ENCODE measurements at places on chromosomes 4 and X.

DNA sequence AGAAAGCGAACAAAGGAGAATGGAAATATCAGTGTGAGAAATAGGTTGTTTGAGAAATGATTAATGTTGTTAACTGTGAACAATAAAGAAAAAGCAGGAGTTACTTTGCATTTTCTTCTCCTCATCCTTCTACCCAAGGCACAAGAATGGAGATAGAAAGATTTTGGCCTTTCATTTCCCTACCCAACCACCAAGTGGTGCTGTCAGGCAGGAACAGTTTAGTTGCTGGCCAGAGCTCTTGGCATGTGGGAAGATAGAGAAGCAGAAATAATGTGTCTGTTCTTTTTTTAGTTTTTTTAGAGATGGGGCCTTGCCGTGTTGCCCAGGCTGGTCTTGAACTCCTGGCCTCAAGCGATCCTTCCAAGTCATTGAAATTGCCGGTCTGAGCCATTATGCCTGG lies 12.8 kb downstream of the HOPX start:
- DNase-seq, result no peak

GRCh38 chr4:75718529-75718928 lies 5.8 kb upstream of the USO1 start:
- no peak for DNase-seq

- DNase-seq, result no peak
Observed at GRCh38 chr4:181517491-181517890, 725.7 kb upstream of the TENM3 start.

- no peak for DNase-seq
Observed at GRCh38 chrX:44332437-44332836, 11.0 kb downstream of the EFHC2 start.

DNA sequence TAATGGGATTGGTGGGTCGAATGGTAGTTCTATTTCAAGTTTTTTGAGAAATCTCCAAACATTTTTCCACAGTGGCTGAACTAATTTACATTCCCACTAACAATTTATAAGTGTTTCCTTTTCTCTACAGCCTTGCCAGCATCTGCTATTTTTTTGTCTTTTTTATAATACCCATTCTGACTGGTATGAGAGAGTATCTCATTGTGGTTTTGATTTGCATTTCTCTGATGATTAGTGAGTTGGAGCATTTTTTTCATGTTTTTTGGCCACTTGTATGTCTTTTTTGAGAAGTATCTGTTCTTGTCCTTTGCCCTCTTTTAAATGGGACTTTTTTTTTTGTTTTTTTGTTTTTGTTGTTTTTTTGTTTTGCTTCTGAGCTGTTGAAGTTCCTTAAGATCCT lies 200.0 kb upstream of the GK2 start:
- no peak for DNase-seq

DNA sequence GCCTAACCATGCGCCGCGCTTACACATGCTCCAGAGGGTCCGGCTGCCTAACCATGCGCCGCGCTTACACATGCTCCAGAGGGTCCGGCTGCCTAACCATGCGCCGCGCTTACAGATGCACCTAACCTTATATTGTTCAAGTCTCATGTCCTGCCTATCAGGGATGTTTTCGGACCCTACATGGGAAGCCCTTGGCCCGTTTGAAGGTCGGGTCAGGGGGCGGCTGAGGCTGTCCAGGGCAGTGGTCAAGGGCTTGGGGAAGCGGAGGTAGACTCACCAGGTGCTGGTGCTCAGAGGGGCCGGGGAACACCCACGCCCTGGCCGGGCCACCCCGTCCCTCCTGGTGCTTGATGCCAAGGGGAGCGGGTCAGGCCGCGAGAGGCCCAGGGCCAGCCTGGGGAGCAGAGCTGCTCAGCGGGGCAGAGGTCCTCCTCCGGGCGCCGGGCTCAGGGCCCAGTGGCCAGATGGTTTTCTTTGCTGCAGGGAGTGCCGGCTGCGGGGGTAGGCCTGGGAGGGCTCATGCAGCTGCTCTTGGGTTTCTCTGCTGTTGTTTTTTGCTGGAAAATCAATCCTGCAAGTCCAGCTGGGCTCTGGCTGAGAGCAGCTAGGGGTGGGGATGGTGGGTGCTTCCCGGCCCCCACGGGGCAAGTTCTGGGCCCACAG lies 35.4 kb upstream of the SPON2 start:
- DNase-seq, result peak; percentile 79

- no peak for DNase-seq
Observed at GRCh38 chr4:94834501-94834900, 76.7 kb downstream of the BMPR1B start.

- no peak for DNase-seq
Observed at GRCh38 chr4:62548108-62548524, 1348.0 kb downstream of the ADGRL3 start.

DNA sequence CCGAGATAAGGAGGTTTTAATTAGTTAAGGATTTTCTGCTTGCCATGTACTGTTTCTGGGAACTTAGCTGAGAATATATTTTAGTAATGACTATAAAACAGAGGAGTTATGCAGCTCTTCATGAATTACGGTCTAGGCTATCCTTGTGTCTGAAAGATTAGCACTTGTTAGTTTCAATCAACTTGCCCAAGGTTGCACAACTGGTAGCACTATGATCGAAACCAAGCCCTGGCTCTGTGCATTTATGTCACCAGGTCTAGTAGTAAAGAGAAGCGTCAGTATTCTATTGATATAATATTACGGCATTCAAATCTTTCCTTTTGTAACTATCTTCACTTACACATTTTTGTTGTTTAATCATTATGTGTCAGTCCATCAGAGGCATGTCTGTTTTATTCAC lies 176.0 kb downstream of the TLL1 start:
- no peak for DNase-seq

DNA sequence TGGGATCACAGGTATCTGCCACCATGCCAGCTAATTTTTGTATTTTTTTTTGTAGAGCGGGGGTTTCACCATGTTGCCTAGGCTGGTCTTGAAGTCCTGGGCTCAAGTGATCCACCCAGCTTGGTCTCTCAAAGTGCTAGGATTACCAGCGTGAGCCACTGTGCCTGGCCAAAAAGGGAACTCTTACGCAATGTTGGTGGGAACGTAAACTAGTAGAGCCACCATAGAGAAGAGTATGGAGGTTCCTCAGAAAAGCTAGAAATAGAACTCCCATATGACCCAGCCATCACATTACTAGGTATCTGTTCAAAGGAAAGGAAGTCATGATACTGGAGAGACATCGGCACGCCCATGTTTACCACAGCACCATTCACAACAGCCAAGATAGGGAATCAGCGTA lies 85.9 kb downstream of the PRKX start:
- DNase-seq, result no peak

DNA sequence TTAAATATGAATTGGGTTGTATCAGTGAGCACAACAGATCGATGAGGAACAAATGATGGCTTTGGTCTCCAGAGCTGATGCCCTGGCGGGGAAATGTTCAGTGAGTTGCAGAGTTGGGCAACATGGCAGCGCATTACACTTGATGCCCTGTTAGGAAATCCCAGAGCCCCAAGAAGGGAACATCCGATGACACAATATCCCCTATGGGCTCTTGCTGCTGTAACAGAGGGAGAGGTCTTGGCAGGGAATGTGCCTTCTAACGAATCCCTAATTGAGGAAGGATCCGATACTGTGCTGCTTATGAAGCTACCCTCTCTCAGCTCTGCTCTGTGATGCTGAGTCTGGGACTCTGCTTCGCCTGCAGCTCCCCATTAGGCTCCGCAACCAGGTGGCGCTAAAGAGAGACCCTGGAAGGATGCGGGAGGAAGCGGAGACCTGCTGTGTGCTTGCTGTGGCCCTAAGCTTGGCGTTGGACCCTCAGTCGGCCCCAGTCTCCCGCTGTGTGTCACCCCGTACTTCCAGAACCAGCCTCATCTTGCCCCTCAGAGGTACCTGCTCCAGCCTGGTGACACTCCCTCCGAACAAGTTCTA lies 38.9 kb downstream of the PDHA1 start:
- peak; percentile 13 for DNase-seq

DNA sequence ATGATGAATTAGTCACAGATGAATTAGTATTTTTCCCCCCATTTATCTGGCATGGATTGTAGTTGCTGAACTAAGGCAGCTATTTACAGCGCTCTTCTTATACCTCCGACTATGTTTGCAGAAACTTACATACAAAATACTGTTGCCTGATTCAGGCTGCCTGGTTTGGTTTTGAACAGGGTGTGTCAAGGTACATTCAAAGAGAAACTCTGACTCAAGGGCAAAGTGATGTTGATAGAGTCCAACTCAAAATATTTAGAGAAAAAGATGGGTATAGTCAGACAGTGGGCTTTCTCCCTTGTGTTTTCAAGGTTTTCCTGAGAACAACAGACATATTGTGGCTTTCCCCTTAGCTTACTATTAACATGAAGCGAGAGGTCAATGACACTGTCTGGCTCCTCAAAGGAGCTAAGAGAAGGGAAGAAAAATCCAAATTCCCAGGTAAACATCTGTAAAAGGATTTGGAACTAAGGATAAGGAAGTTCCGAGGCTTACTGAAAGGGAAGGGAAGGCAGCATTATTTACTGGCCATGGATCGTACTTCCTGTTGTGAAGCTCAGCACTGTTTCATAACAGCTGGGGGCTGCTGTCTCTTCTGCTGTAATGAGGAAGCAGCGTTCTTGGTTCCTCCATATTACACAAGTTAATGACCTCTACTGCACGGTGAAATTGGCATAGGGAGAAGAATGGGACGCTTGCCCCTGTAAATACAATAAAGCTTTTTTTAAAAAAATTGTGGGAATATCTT lies 30.9 kb downstream of the FAM9C start:
- no peak for DNase-seq

DNA sequence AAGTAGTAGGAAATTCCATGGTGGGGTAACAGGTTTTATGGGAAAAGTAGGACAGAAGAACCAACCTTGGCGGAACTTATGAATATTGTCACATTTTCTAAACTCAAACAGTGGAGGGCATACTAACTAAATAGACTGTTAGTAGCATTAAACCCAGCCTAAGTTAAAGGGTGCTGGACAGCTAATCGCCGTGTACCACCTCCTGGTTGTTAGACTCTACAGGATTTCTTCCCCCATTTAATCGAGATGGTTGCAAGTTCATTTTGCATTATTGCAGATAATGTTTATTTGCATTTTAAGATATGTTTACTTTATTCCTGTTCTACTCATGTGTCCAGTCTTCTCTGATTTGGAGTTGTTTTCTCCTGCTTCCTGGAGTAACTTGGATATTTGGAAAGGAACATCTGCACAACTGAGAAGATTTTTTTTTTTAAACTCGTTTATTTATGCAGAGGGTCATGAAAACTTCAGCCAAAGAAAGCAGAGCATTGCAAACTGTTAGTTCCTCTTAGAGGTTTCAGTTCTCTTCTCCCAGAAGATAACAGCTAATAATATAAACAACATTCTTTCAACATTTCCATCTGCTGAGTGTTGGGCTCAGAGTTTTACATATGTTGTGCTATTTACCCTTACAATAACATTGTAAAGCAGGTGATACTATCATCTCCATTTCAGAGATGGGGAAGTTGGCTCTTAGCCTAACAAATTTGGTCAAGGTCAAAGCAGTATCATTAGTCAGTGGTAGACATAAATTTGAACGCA lies 51.5 kb upstream of the TBC1D9 start:
- no peak for DNase-seq

GRCh38 chrX:120264341-120264740 lies 13.7 kb downstream of the ZBTB33 start:
- DNase-seq, result no peak

GRCh38 chr4:138910914-138911336 lies 104.7 kb upstream of the NOCT start:
- peak; percentile 3 for DNase-seq

DNA sequence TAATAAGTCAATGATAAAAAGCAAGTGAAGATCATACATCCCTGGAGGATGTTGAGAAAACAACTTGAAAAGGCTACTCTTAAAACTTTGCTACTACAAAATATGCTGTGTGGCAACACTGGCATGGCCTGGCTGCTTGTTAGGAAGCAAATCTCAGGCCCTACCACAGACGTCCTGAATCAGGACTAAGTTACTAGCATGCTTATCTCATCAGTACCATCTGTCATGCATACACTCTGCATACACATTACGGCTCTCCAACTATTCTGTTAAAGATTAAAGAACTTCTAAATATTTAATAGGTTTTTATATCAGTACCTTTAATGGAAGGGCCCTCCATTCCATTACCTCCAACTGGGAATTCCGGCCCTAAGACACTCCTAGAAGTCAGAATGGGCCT lies 8.2 kb downstream of the PAPSS1 start:
- DNase-seq, result no peak

DNA sequence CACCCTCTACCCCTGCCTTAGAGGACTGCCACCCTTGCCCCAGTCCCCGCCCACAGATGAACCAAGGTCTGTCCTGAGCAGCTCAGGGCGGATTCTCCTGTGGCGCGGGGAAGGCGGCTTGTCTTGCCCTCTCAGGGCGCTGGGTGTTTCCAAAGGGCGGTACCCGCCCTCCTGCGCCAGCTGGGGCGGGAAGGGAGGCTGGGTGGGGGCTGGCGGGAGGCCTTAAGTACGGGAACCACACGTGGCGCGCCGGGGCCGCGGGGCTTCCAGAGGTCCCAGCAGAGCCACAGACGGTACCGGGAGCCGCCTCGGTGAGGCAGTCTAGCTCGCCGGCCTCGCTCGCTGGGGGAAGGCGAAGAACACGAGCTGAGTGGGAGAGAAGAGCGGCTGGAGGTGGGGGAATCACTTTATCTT lies 361.1 kb downstream of the MID1IP1 start:
- no peak for DNase-seq

DNA sequence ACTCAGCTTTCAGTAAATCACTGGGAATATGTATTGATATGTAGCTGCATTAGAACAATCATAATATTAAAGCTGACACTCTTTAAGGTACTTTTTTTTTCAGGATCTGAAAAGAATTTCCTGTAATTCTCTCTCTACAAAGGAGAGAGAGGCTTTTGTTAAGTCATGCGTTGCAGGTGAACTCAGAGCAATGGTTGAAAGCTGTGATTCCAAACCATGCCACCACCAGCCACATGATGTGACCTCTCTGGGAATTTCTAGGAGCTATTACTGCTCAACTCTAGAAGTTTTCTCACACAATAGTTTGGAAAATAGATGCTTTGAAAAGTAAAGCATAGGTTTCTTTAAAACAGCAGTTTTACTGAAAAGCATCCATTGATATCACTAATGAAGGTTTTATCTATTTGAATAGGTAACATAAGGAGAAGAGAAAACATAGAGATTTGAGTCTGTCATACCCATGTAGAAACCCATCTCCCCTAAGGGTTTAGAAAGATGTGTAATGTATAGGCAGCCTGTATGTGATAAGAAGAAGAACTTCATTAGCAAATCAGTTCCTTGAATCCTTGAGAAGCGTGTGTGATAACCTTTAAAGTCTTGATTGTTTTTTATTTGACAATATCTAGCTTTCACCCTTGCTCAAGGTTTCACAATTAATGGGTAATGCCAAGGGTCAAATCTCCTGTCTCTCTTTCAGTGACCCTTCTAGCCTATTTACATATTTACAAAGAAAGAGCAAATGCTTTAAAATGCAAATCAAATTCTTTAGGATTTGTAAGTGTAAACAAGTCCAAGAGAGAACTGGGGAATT lies 161.0 kb upstream of the ANKRD50 start:
- no peak for DNase-seq

DNA sequence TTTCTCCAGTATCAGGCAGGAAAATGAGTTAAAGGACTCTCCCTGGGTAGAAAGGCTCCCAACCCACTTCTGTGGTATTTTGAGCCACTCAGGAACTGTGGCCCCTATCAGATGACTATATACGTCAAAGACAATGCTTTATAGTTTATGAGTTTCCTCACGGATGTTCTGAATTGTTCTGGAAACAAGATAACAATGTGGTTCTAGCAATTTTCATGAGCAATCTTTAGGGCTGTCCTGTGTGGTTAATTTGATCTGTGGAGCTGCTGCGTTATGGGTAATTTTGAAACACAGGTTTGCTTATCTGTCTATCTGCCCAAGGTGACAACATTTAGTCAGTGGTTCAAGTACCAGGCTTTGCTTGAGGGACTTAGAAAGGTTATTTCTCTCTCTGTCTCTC lies 46.7 kb upstream of the IL2 start:
- no peak for DNase-seq

All from HCEC 1CT (cell line).